GM23248 (cell line): ENCODE measurements at places on chromosomes 7 and 10.
A peak's percentile ranks its signal among the peaks of the same experiment; 100 is the strongest.

DNA sequence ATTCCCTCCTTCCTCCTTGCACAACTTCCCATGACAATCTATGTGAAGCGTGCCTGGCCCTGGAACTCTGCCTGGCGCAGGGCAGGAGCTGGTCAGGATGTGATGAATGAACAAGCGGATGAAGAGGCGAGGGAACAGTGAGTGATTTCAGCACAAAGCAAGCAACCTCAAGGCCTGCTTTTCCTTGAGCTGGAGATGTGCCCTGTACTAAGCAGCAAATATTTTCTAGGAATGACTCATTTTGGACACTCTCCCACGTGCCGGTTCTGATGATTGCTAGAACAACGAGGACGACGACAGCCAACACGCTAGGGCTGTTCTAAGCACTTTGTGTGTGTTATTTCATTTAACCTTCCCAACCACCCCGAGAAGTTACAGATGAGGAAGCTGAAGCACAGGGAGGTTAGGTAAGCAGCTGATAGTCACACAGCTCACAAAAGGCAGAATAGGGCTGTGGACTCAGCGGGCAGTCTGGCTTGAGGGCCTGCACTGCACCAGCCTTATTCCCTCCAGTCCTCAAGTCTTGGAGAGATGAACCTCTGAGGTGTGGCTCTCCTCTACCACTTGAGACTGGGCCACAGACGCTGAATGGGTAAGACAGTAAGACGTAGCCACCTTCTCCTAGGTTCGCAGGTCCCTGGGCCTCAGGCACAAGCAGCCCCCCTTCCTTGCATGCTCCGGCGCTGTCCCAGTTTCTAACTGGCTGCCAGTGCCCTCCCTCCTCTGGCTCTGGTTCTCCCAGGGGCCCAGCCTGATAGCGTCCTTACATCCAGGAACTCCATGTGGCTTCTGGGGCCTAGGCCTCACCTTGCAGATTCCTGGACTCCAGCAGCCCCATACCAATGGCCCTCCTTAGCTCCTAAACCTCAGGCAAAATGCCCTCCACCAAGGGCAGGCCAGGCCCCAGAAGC, 59.0 kb downstream of the YKT6 start:
- DNase-seq: peak; percentile 97

GRCh38 chr10:7945034-7945433, 109.5 kb upstream of the GATA3 start:
- DNase-seq: peak; percentile 29

DNA sequence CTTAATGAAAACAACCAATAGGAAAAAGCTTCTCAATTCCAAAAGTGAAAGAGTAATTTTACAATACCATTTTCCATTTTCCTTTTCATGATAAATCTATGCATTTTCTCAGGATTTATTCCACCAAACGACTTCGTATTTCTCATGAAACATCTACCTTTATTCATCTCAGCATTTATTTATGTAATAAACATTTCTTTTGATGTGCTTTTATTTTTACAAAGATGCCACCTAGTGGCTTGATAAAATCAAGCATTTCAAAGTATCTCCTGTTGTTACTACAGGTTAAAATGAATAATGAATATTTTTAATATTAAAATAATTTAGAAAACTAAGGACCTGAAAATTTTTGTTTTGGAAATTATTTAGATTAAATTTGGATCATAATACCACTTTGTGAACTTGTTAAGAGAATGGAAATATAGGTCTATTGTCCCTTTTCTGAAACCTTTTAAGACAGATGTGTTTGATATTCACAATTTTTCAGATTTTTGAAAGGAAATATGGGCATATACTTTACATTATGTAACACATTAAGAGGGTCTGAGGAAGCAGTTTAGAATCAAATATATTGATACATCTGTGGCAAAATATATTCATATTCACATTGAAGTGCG, 2.7 kb upstream of the IQUB start:
- peak; percentile 49 for DNase-seq

GRCh38 chr10:12177642-12178041, 18.0 kb downstream of the NUDT5 start:
- DNase-seq: peak; percentile 46
